ENCODE measurements at places on chromosomes 11 and 22.
A peak's percentile ranks its signal among the peaks of the same experiment; 100 is the strongest.

- ATAC-seq: no peak
Measured at GRCh38 chr11:105124756-105125155, 14.8 kb downstream of the CARD18 start.

- no peak for ATAC-seq
Measured at GRCh38 chr11:4580124-4580523, 1.4 kb upstream of the OR52I2 start.

DNA sequence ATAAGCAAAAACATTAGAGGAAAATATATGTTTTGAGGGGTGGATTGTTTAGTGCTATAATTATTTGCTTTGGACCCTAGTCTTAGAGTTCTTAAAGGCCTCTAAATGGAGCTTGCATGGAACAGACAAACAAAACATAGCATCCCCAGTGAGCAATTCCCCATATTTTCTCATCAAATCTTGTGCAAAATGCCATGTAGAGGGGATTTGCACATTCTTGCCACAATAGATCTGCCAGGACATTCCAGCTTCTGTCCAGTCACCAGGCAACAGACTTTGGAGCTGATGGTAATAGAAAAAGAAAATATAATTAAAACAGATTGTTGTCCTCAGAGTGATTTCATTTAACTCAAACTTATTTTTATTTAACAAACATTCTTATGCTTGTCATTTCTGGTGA lies 360.3 kb upstream of the PDGFD start:
- peak; percentile 25 for ATAC-seq

DNA sequence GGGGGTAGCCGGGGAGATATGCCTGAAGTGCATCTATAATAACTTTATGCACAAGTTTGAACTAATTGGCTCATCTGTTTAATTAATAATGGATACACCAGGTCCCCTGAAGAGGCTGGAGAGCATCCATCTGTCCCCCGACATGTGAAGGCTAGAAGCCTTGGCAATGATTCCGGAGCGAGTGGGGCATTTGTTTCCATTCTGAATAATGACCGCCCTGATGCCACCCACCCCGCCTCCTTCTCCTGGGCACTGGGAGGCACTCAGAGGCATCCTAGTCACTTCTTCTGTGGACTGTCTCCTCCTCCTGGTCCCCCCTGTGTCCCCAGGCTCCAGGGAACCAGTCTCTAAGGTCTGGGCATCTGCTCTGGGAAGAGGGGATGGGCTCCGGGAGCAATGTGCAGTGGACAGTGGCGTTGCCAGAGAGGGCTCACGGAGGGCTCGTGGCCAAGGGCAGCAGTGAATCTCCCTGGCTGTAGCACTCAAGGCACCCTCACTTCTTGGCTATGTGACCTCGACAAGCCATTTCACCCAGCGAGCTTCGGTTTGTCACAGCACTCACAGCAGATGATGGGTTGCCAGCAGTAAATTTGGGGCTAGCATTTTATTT lies 64.7 kb downstream of the TSPAN18 start:
- ATAC-seq: no peak

DNA sequence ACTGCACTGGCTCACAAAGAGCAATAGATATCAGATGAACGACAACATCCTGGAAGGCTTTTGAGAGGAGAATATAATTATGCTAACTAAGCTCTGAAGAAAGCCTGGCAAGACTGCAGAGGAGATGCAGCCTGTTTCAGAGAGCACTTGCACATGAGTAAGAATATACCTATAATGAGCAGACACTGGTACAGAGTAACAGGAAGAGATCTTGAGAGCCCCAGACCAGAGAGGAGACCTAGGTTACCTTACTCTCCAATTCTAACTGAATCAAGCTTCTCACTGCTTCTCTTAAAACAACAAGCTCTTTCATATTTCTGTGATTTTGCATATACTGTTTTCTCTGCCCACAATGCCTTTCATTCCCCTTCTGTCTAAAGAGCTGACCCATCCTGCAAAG lies 66.5 kb downstream of the FAM168A start:
- peak; percentile 36 for ATAC-seq

DNA sequence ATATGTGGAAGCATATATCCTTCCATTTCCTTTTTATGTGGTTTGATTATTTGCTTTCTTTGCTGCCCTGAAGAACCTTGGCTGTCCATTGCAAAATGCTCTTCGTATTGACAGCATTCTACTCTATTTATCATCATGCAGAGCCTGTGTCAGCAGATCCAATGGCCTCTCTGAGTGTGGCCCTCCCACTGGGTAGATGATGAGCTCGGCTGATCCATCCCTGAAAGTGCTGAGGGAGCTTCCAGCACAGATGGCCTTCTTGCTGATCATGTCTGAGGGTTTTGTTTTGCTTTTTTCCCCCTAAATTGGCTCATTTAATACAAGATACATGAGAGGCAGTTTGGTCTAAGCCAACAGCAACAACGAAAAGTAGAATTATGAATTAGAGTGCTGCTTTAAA lies 181.0 kb downstream of the GRIA4 start:
- no peak for ATAC-seq

DNA sequence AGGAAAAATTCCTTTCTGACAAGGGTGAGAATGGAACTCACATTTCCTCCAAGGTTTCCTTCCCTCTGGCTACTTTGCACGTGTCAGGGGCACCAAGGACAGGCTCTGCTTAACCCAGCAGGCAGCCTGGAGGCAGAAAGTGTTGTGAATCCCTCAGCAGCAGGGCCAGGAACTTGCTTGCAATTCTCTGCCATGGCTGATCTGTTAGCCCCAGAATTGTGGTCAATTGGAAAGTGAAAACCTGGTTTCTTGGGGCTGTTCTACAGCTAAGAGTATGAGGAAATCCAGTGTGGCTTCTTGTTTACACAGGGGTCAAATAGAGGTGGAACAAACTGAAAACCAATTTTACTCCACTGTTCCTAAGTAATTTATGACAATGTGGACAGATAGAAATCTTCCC lies 38.3 kb upstream of the CEP295 start:
- no peak for ATAC-seq

GRCh38 chr11:11995601-11996000 lies 12.8 kb downstream of the DKK3 start:
- no peak for ATAC-seq

- ATAC-seq: no peak
Measured at GRCh38 chr11:96358321-96358720, 15.3 kb upstream of the MAML2 start.

DNA sequence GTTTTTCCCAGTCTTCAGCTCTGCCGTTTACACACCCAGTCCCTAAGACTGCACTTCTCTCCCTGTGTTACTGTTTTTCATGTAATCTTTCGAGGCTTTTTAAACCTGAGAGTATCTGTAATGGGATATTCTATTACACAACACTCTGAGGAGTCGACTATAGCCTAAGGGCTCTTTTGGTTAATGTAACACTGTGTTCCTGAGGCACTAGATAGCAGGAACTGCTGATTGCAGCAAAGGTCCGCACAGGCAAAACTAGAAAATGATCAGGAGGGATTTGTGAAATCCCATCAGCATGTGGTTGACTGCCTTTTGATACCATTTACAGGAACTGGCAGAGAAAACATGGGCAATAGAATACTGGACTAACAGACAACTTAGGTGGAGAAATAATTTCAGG lies 512.3 kb upstream of the RAG2 start:
- no peak for ATAC-seq

GRCh38 chr11:119491753-119492510 lies 69.0 kb upstream of the THY1 start:
- peak; percentile 52 for ATAC-seq

DNA sequence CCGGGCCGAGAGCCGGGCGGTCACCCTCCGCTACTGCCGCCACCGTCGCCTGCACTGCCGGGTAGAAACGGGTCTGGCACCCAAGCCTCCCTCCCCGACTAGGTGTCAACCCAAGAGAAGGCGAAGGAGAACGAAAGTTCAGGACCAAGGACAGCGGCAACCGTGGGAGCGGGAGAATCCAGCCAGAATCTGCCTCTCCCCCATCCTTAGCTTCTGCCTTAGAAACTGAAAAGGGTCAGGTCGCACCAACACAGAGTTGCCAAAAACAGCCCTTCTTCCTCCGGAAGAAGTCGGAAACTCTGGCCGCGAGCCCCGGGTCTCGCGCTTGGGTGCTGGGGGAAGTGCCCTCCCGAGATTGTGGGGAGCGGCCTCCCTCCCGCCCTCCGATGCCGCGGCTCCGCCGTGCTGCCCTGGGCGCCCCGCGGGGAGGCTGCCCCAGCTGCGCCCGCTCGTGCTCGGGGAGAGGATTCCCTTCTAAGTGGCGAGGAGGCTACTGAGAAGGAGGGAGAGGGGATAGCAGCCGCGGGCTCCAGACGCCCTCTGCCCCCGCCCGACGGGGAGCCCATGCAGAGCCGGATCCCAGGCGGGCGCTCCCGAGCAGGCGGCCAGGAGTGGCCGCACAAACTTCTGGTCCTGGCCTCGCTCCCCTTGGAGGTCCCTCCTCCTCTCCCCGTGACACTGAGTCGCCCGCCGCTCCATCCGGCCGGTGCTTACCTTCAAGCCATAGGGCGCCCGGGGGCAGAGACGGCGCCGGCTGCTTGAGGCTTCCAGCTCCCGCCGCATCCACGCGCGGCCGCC lies 637 bp downstream of the DRD2 start:
- ATAC-seq: peak; percentile 92

- ATAC-seq: no peak
Measured at GRCh38 chr11:119622454-119623143, 106.4 kb downstream of the NECTIN1 start.

GRCh38 chr22:20571531-20572007 lies 64.2 kb downstream of the MED15 start:
- ATAC-seq: no peak

DNA sequence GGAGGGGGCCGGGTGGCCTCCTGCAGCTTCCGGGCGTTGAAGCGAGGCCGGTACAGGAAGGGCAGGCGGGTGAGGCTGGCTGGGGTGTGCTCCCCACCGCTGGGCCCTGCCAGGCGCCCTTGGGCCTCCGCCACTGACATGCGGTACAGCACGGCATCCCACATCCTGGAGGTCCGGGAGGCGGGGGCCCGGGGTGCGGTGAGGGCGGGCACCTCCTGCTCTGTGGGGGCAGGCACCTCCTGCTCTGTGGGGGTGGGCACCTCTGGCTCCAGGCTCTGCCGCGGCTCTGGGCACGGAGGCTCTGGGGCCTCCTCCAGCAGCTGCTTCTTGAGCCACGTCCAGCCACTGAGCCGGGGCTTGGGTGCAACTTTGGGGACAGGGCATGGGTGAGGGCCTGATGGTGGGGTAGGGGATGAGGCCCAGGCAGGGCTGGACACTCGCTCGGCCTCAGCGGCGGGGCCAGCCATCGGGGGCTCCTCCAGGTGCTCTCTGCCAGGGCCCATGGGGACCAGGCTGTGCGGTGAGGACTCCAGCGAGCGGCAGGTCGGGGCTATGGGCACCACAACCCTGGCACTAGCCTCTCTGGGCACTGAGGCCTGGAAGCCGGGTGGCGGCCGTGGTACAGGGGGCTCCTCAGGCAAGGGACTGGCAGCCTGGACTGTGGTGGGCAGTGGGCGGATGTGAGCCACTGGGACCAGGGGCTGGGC lies 2.3 kb downstream of the PRR33 start:
- ATAC-seq: no peak

GRCh38 chr11:65433657-65434056 lies 11.1 kb downstream of the NEAT1 start:
- no peak for ATAC-seq

GRCh38 chr11:6962141-6962540 lies 35.9 kb downstream of the ZNF215 start:
- ATAC-seq: no peak

GRCh38 chr11:26070714-26071380 lies 261.1 kb upstream of the ANO3 start:
- ATAC-seq: no peak

GRCh38 chr11:63680834-63681320 lies 423 bp upstream of the RTN3 start:
- ATAC-seq: peak; percentile 91

GRCh38 chr11:68333173-68333572 lies 20.8 kb downstream of the LRP5 start:
- ATAC-seq: no peak

DNA sequence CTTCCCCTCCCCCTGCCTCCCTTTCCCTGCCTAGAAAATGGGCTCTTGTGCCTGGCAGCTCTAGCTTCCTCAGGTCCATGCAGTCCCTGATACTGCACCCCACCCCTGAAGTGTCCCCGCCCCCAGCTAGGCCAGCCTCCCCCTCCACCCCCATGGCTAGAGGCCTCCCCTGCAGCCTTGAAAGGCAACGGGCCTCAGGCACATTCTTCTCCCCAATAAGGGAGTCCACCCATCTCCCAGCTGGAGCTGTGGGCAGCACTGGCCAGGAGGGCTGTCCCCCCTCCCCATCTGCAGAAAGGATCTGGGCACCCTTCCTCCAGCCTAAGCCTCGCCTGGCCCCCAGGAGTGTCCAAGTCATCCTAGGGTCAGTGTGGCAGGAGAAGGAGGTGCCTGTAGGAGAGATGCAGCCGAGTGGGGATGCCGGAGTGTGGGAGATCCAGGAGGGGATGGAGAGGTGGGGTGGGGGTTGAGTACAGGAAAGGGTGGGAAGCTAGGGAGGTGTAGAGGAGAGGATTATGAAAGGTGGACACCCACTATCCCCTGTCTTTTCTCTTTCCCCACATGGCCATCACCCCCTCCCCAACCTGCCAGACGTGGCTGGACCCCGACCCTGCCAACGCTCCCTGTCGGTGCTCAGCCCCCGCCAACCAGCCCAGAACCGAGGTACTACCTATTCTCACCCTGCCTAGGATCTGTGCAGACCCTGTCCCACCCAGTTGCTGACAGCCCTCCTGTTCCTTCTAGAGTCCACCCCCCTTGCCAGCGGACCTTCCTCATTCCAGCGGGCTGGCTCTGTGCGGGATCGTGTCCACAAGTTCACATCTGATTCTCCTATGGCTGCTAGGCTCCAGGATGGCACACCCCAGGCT lies 9.3 kb downstream of the SMTN start:
- ATAC-seq: no peak

GRCh38 chr11:13316528-13316961 lies 39.0 kb downstream of the BMAL1 start:
- peak; percentile 84 for ATAC-seq

DNA sequence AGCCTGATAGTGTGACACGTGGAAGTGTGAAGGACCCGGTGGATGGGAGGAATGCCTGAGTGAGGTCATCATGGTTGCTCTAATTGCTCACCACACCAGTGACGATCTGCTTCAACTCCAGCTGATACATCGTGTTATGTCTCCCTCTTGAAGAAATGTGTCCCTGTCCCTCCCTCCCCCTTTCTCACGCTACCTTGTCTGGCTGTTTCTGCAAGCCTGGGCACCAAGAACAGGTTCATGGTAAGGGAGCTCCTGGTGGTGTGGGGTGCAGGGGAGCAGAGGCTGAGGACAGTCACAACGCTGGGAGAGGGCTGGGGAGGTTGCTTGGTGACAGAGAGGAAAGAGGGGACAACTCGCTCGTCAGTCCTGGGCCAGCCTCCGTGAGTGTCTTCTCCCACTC lies 413.4 kb downstream of the SOX6 start:
- ATAC-seq: no peak

- no peak for ATAC-seq
Measured at GRCh38 chr22:44588348-44588747, 90.3 kb upstream of the RTL6 start.

- ATAC-seq: no peak
Measured at GRCh38 chr11:65316227-65317024, 1.8 kb downstream of the CDC42EP2 start.

GRCh38 chr11:123576501-123576900 lies 77.9 kb downstream of the SCN3B start:
- no peak for ATAC-seq

All from SK-N-SH treated with all-trans-retinoic acid at 6 μM for 48 hours (cell line).